ENCODE measurements at places on chromosomes 2 and 18.

DNA sequence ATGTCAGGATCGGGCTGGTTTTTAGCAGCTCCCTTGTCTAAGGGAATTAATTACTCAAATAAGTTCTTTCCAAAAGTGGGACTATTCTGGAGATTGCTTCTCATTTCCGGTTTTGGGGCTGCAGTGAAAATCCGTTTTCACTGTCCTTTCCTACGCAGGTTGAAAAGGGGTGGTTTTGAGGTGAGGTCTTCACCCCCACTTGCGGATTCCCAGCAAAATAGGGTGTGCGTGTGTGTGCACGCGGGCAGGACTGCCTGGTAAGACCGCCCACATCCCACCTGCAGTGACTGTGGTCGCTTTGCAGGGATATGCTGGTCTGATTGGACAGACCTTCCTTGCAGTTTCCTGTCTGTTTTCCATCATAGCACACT is 472 bp upstream of the PLEKHM3 start:
- no peak for DNase-seq

GRCh38 chr2:170607171-170607570 is 108.0 kb upstream of the SP5 start:
- DNase-seq, result no peak

- no peak for DNase-seq
These were observed 112.2 kb downstream of the SOS1 start for GRCh38 chr2:39008665-39009064.

GRCh38 chr2:71788601-71789240 is 335.4 kb downstream of the DYSF start:
- DNase-seq, result no peak

DNA sequence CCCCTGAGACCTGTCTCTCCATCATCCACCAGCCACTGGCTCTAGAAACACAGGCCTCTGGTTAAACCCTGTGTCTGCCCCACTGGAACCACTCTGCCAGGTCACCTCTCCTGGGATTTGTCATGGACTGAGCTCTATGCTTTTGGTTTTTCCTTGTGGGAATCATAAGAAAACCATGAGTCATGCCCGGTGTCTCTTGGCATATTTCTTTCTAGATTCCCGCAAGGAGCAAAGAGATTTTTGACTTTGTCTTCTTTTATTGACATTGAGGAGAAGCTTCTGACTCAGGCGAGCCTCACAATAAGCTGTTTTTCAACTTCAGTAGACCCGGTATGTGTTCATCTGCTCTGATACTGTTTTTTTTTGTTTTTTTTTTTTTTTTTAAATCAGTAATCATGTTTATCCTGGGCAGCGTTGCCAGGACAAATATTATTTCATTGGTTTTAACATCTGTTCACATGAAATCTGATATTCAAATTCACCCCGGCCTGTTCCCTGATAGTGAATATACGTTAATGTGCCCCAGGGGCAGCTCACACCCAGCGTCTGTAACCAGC is 207.1 kb downstream of the ACKR3 start:
- no peak for DNase-seq

GRCh38 chr2:135532581-135532980 is 1.3 kb downstream of the R3HDM1 start:
- no peak for DNase-seq

DNA sequence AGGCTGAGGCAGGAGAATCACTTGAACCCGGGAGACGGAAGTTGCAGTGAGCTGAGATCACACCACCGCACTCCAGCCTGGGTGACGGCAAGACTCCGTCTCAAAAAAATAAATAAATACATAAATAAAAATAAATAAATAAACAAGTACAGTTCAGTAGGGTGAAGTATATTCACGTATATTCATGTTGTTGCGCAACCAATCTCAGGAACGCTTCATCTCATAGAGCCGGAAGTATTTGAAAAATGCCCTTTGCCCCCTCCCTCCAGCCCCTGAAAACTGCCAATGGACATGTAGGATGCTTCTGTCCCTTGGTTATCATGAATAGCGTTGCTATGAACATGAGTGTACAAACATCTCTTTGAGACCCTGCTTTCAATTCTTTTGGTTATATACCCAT is 132.0 kb downstream of the DTNB start:
- DNase-seq, result no peak

DNA sequence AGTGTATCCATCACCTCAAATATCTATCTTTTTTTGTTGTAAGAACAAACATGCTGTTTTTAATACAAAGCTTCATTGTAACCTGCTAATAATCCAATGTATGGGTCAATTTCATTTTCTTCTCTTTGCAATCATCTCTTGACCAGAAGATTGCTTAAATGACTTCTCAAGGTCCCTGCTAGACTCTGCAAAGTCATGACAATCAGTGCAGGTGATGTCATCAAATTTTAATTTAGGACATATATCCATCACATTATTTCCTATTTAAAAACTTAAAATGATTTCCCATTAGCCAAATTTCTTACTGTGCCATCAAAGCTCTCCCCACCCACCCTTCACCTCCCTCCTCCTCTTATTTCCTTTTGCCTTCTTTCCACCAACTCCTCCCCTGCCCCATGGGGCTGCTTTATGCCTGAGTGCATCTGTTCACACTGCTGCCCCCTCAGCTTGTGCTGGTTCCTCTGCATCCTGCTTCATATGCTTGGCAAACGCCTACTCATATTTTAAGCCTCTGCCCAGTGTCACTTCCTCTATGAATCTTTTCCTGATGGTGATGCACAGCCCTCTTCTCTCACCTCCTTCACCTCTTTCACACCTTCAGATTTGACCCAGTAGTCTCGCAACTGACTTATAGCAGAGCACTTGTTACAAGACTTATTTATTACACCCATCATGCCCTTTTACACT is 20.3 kb downstream of the PLEK start:
- DNase-seq, result no peak

DNA sequence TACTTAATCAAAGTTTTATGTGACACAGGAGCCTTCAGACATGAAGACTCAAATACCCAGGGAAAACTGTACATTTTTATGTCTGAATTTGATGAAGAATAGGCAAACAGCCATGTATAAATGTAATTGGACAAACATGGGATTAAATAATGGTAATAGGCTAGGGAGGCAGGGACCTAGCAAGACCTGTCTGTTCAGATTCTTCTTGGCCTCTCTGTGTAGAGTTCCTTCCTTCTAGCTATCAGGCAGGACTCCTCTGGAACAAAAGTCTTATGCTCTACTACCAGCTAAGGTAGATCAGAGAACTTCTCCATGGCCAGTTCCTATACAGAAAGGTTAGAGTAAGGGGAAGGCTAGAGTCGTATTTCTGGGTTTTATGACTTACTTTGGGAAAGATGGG is 9.5 kb upstream of the PARD3B start:
- no peak for DNase-seq

DNA sequence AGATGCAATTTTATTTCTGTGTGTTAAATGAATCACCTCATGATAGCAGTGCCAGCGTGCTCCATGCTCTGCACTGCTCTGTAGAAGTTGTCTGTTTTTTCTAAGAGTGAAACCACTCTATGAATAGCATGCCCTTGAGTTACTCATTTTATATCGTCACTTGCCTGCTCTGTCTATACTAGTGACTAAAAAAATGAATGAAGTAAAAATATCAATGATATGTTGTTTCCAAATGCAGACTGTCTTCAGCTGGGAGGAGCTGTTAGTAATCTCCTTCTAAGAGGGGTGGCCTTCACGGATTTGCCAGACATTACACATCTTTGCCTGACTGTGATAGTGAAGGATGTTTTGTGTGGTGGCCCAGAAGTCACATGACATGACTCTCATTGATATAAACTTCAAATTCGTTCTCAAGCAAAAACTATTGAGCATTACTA is 852.1 kb downstream of the CNTNAP5 start:
- no peak for DNase-seq

DNA sequence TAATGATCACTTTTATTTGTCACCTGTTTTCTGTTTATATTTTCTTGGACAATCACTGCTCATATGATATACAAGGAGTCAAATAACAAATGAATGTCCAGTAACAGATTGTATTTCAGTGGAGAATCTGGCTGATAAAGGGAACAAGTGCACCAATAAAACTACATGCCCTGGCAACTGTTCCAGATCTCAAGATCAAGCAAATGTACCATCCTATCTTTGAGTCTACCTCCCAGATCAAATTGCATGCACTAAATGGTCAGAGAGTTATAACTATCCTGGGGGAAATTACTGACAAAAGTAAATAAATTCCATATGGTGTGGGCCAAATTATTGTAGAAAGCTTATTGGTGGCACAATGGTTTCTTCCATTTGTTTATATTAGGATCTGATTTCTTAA is 452.8 kb downstream of the MBD2 start:
- no peak for DNase-seq

- no peak for DNase-seq
These were observed 22.1 kb downstream of the EXOC6B start for GRCh38 chr2:72803626-72804320.

DNA sequence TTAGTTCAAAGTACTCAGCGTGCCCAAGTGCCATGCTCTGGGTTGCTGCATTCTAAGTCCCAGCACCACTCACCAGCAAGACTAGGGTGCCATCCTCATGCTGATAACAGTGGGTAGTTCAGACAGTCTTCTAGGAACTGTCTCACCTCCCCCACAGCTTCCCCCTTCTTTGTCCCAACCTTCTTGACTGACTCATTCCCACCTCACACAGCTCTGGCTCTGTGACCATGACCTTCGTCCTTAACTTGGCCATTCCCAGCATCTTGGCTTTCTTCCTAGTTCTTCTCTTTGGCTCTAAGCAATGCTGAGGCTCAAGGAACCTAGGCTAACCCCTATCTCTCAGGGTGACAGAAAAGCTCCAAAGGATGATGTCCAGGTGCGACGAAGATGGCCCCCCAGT is 20.0 kb upstream of the CXCR4 start:
- no peak for DNase-seq

DNA sequence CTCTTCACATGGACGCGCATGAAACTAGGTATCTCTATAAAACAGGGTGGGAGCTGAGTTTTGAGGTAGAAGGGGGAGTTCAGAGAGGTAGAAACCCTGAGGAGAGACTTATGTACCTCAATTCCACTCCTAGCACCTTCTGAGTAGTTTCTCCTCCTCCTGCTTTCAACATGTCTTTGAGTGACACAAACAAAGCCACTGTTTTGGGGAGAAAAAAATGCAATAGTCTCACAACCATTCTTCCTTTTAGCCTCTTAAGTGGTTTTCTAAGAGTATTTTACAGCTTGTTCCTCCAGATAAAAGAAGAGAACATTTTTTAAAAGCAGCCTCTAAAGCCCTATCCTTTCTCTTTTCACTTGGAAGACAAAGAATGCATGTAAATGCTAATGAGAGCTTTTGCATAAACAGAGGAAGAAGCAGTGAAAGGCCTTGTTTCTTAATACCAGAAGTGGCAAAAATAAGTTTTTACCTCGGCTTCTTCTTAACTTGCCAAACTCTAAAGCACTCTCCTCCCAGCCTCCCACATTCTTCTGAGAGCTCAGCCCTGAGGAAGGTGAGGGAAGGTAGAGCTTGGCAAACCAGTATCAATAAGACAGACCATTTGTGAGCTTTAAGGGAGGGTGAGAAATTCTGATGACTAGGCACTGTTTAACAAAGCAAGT is 1304.4 kb upstream of the ACVR2A start:
- DNase-seq, result no peak

- DNase-seq, result no peak
These were observed 69.5 kb downstream of the PTRHD1 start for GRCh38 chr2:24723665-24724064.

DNA sequence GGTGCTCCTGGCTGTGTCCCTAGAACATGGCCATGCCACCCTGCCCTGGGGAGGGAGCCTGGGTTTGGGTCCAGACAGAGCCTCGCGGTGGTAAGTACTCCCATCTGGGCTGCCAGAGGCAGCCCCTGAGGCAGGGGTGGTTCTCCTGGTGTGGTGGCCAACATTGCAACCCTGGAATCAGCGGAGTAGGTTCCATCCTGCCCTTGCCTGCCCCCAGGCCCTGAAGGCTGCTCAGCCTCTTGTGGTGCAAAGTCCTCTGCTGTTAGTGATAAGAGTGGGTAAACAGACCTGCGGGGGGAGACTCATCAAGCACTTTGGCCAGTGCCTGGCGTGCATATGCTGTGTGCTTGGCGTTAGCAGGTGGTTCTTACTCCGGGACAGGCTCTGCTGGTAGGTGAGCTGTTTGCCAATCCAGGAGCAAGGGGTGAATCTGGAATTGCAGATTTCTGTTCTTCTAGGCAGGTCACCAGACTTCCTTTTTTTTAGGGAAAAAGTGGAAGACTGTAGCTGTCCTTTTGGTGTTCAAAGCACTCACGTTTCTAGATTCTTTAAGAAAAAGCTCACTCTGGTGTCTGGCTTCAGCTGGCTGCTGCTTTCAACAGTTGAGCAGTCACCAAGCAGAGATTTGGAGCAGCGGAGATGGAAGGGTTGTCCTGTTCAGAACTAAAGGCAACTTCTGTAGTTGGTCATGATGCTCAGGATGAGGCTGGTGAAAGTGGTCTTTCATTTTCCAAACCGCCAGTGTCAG is 3.2 kb downstream of the CNNM3 start:
- DNase-seq, result no peak

DNA sequence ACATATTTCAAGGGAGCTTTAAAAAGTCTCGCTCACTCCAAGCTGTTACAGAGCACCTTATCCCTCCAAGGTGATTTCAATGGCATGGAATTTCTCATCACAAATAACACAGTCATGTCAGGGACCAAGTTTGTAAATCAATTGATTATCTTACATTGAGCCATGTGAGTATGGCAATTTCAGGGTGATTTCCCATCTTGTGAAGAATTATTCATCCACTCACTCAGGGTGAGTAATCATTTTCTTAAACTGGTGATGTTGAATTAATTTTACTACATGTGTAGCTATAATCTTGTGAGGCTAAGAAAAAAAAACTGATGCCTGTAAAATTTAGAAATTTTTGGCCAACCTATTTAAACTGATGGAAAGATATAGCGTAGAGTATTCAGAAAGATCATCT is 3.3 kb upstream of the ABCA12 start:
- DNase-seq, result no peak

All from cardiac septum (tissue), 1 donor.